ENCODE measurements at places on chromosomes 12 and 14. TPM values are rescaled to one million over a fixed set of nuclear protein-coding genes. Genes with fewer than 3 reads are reported as not detected.

The NOVA1 gene
- 0.33 TPM for total RNA-seq

The BATF gene
- total RNA-seq = not detected

The DPPA3 gene
- total RNA-seq = not detected

The FAM90A1 gene
- 0.16 TPM for total RNA-seq

The SSTR1 gene
- 2.4 TPM for total RNA-seq

The VPS33A gene
- 15.0 TPM for total RNA-seq

The MYO1H gene
- not detected for total RNA-seq

The C12orf56 gene
- 1.3 TPM for total RNA-seq
